ENCODE measurements at places on chromosomes 7 and 10. TPM values are rescaled to one million over a fixed set of nuclear protein-coding genes. Genes with fewer than 3 reads are reported as not detected.

DNA sequence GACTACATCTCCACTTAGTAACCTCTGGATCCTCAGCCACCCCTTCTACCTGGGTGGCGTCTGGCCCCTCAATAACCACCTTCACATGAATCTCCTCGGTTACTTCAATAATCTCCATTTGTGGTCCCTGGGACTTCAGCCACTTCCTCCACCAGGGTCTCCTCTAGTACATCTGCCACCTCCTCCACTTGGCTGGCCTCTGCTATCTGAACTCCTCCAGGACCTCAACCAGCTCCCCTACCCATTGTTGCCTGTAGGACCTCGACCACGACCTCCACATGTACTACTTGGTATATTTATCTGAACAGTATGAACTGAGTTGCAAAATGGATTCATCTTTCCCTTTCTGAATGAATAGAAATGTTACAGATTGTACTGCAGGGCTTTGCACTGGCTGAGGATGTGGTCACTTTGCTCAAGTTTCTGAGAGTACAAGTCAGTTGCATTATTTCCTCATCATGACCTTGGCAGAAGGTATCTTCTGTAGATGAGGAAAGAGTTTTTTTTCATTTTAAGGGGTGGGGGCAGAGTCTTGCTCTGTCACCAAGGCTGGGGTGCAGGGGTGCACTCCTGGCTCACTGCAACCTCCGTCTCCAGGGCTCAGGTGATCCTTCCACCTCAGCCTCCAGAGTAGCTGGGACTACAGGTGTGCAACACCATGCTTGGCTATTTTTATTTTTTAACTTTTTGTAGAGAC, 36.0 kb downstream of the MAT1A start:
- DNase-seq, result no peak

DNA sequence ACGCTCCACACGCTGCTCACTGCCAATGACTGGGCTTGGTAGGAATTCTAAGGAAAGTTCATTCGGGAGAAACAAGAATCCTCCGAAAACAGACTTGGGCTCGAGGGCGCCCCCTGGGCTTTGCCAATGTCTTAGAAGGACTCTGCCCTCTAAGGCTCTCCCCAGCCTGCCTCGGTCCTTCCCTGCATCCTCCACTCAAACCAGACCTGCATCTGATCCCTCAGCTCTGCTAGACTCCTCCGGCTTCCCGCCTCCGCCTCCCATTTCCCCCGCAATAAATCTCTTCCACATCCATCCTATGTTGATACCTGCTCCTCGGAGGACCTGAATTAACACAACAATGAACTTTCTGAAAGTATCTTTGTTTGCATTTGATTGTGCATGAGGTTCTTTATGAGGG, 177.6 kb downstream of the PLPP4 start:
- DNase-seq, result no peak

- no peak for DNase-seq
Measured at GRCh38 chr10:62691336-62691735, 113.2 kb upstream of the ADO start.

DNA sequence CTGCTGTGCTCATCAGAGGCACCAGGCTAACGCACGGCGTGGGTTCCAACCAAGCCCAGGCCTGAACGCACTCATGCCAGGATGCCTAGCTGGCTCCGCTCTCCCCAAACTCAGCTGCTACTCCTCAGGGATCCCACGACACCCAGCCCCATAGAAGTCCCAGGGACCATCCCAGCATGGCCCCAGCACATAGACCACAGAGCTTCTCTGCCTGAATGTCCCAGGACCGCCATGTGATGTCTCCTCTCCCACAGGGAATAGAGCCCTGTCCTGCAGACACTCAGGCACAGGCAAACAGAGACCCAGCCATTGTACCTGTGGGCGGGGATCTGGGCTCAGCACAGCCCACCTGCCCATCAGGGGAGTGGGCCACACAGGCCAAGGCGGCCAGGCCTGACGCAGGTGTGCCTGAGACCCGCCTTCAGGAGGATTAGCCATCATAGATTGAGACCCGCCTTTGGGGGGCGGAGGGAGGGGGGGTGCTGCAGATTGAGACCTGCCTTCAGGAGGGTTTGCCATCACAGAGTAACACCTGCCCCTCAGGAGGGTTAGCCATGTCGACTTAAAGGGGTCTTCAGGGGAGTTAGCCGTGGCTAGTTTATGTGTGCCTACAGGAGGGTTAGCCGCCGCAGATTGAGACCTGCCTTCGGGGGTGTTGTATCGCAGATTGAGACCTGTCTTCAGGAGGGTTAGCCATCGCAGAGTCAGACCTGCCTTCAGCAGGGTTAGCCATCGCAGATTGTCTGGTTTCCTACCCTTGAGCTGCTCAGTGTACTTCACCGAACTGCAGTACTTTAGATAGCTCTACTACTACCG, 29.0 kb downstream of the RASGEF1A start:
- DNase-seq, result peak; percentile 25

TLL2 gene
- 8.7 TPM for total RNA-seq

DNA sequence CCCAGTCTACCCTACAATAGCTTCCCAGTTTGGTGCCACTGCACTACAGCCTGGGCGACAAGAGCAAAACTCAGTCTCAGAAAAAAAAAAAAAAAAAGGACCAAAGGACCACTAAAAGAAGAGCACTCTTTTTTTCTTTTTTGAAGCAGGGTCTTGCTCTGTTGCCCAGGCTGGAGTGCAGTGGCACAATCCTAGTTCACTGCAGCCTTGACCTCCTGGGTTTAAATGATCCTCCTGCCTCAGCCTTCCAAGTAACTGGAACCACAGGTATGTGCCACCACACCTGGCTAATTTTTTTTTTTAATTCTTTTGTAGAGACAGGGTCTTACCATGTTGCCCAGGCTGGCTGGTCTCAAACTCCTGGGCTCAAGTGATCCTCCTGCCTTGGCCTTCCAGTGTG, 14.0 kb downstream of the PLAU start:
- DNase-seq, result no peak

DNA sequence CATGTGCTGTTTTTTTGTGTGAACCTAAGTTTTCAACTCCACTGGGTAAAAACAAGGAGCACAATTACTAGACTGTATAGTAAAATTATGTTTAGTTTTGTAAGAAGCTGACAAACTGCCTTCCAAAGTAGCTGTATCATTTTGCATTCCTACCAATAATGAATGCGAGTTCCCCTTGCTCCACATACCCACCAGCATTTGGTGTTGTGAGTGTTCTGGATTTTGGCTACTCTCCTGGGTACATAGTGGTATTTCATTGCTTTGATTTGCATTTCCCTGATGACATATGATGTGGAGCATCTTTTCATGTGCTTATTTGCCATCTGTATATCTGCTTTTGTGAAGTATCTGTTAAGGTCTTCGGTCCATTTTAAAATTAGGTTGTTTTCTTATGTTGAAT, 178.2 kb downstream of the HIBADH start:
- DNase-seq, result no peak

MACC1 gene
- 0.19 TPM for total RNA-seq

- no peak for DNase-seq
Measured at GRCh38 chr10:48935577-48935976, 4.1 kb downstream of the LRRC18 start.

GRCh38 chr7:99380032-99380822, 5.7 kb downstream of the ARPC1B start:
- no peak for DNase-seq

TMEM72 gene
- total RNA-seq, result not detected

DNA sequence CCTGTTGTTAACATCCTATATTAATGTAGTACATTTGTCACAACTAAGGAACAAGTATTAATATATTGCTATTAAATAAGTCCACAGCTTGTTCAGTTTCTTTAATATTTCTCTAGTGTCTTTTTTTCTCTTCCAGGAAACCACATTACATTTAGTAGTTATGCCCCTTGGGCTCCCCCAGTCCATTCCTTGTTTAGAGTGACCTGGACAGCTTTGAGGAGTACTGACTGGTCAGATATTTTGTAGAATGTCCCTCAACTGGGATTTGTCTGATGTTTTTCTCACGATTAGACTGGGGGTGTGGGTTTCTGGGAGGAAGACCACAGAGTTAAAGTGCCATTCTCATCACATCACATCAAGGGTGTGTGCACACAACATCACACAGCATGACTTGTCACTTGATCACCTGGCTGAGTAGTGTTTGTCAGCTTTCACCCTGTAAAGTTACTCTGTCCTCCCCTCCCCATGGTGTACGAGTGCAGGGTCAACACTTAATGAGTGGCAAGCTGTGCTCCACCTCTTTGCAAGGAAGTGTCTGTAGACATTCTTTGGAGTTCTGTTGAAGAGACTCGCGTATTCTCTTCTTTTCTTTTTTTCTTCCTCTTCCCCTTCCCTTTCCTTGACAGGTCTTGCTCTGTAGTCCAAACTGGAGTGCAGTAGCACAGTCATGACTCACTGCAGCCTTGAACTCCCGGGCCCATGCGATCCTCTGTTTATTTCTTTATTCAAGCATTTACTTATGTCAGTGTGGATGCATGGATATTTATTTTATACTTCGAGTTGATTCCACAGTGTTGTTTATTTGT, 10.2 kb downstream of the LMTK2 start:
- no peak for DNase-seq

DNA sequence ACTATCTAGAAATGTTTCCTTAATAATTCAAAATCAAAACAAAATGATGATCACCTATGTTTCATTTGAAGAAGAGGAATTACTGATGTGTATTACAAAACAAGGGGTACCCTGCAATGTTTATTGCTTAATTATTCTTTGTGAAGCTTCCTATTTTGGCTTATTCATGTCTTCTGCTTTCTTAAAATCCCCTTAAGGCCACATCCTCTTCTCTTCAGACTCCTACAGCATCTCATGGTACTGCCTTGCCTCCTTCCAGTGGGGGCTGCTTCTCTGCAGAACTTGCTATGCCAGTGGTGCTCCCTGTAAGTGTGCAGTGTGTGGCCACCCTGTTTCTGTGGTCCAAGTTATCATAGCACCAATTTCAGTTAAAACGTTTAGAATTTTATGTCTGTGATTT, 35.0 kb downstream of the CCDC146 start:
- peak; percentile 35 for DNase-seq

GRCh38 chr7:30760514-30761213, 8.7 kb downstream of the INMT start:
- no peak for DNase-seq

PRR15 gene
- total RNA-seq, result not detected

DNA sequence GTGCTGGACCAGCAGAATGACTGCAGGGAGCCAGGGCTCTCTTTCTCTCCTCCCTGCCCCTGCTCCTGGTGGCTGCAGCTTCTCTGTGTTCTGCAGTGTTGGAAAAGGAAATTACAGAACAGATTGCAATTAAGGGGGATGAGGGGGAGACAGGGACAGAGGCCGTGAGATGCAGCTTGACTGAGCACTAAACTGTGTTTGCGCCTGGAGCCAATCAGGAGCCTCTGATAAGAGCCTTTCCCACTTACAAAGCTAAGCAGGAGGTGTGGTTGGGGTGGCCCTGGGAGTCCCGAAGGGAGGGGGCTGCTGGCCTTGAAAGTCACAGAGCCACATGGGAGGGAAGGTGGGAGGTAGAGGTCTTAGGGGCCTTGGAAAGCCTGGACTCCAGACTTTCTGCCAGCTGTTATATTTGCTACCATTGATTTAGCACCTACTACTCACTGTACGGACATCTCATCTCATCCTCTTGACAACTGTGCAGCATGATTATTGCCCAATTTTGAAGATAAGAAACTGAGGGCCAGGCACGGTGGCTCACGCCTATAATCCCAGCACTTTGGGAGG, 26.7 kb downstream of the TRIM8 start:
- no peak for DNase-seq

GRCh38 chr10:120719333-120719732, 131.8 kb upstream of the WDR11 start:
- no peak for DNase-seq

GRCh38 chr7:107726356-107727130, 17.4 kb upstream of the CBLL1 start:
- no peak for DNase-seq

DNA sequence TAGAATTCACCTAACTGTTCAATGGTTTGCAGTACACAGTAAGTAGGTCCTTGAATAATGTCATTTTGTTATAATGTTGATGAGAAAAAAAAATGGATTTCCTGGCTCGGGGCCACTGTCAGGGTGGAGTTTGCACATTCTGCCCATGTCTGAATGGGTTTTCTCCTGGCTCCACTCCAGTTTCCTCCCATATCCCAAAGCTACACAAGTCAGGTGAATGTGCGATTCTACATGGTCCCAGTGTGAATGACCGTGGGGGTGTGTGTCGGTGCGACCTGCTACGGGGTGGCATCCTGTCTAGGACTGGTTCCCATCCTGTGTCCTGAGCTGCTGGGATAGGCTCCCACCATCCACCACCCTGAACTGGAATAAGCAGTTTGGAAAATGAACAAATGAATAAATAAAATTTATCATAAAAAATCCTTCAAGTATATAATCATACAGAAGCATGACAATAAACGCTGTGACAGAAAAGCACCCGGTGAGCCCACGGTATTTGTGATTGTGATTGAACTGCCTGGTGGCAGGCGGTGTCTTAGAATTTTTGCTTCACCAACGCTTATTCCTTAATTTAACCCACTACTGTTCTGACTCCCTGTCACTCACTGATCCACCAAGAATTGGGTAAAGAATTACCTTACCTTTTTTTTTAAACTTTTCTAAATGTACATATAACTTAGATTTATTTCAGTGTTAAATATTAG, 114.1 kb downstream of the ICA1 start:
- no peak for DNase-seq

DMBT1 gene
- not detected for total RNA-seq

PRF1 gene
- total RNA-seq, result 2.2 TPM

FAM25C gene
- not detected for total RNA-seq

MYPN gene
- 92.0 TPM for total RNA-seq

DNA sequence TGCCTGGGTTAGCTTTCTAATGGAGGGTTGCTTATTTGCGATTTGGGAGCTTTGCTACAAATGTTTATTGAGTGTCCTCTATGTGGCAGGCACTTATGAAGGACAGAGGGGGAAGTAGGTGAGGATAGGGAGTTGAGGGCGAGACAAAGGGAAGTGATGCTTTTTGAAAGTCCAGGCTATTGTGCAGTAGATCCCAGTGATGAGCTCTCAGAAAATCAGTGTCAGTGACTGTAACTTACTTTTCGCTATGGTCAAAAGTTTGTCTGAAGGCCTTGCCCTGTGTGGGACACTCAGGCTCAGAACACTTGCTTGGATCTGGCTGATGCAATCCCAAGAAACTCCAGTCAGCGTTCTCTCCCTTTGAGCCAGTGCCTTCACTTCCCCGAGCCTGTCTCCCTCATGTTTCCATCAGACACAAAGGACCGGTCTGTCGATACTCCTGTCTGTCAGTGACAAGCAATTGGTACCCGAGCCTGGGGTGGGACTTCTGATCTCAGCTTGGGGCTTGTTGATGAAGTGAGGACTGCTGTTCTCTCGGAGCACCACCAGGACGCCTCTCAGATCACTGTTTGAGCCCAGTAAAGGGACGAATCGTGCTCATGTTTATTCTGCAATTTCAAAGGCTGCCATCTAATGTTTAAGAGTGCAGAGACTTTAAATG, 63.1 kb upstream of the SORCS3 start:
- DNase-seq, result no peak

DNA sequence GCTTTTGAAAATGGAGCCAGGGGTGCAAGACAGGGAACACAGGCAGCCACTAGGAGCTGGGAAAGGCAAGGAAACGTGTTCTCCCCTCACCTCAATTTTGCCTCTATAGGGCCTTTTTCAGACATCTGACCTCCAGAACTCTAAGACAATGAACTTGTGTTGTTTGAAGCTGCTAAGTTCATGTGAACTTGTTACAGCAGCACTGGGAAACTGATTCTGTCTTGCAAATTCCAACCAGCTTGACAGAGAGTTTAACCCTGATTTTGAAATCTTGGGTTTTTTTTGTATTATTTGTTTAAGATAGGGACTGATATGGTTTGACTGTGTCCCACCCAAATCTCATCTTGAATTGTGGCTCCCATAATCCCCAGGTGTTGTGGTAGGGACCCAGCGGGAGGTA, 852.9 kb downstream of the LRMDA start:
- DNase-seq, result no peak

Data from Right ventricle myocardium superior (tissue), 1 donor.